ENCODE measurements at places on chromosomes 1 and 21.

DNA sequence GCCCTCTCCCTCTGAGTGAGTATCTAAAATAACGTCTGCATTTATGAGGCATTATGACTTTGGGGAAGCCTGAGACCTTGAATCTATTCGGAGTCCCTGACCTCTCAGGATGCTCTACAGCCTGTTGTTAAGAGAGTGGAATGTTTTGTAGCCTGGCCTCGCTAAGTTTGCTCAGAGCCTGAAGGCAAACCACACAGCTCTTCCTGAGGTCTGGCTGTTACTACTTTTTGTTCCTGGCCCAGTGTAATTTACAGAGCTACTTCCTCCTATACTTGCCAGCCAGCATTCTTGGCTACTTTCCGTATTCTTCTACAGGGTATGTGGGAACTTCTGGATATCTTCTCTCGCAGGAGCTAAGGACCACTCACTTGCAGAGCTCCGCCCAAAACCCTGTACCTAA lies 3.6 kb upstream of the ZMYM4 start:
- no peak for DNase-seq

DNA sequence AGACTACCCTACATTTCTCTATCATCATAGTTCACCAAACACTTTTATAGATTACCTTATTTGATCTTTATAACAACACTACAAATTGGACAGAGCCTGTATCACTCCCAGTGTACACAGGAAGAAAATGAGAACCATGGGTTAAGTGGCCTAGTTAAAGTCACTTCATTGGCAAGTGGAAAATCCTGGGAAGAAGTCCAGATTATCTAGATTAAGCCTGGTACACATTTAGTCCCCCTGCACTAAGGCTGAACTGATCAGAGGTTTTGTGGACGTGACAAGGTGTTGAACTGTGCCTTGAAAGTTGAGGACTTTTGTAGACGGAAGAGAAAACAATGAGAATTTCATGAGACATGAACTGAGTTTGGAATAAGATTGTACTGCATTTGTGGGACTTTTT lies 7.5 kb upstream of the USH2A start:
- DNase-seq: no peak

- DNase-seq: no peak
These were observed 194.4 kb downstream of the GIPC2 start for GRCh38 chr1:78240191-78240590.

GRCh38 chr1:54743416-54744226 lies 20.7 kb downstream of the PARS2 start:
- no peak for DNase-seq

GRCh38 chr1:30957560-30958222 lies 49.1 kb upstream of the SDC3 start:
- DNase-seq: no peak

GRCh38 chr1:16173447-16174260 lies 17.8 kb upstream of the EPHA2 start:
- DNase-seq: no peak
